ENCODE measurements at places on chromosomes 7 and 10. TPM values are rescaled to one million over a fixed set of nuclear protein-coding genes. Genes with fewer than 3 reads are reported as not detected.
A peak's percentile ranks its signal among the peaks of the same experiment; 100 is the strongest.

OIT3 gene
- total RNA-seq, result 0.29 TPM

FAM25C gene
- total RNA-seq, result not detected

NAT16 gene
- not detected for total RNA-seq

KIF20B gene
- 1.6 TPM for total RNA-seq

- DNase-seq, result no peak
Measured at GRCh38 chr7:1562597-1563051, 6.6 kb upstream of the TMEM184A start.

DNA sequence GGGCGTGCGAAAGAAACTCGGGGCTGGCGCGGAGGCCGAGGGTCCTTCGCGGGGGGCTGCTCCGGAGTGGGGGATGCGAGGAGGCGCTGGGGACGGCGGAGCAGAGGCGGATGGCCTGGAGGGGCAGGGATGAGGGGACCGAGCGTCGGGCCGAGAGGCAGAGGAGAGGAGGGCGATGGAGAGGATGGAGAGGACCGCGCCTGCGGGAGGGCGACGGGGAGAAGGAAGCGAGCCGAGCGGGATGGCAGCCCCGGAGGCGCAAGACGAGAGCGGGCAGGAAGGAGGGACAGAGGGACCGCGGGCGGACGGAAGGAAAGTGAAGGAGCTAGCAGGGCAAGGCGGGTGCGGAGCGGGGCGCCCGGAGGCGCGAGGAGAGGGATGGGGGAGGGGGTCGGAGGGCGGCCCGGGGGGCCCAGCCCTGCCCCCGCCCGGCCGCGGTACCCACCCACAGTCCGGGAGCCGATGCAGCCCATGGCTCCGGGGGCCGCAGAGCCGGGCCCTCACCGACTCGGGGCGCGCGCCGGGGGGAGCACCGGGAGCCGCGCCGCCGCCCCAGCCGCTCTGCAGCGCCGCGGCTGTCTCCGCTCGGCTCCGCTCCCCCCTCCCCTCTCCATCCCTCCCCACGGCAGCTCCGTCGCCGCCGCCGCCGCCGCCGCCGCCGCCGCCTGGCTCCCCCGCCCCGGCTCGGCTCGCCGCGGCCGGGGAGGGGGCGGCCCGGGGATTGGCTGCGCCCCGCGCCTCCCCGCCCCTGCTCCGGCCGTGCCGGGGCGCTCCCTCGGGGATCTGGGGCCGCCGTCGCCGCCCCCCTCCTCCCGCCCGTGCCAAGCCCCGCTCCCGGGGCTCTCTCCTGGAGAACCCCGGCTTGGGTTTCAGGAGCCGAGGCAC, at the start of gene FAM131B:
FAM131B (minus strand) TSS at position 583 of the 885 bp plus-strand sequence; CDS start at position 473, 110 bp downstream.
- DNase-seq, result no peak

DNA sequence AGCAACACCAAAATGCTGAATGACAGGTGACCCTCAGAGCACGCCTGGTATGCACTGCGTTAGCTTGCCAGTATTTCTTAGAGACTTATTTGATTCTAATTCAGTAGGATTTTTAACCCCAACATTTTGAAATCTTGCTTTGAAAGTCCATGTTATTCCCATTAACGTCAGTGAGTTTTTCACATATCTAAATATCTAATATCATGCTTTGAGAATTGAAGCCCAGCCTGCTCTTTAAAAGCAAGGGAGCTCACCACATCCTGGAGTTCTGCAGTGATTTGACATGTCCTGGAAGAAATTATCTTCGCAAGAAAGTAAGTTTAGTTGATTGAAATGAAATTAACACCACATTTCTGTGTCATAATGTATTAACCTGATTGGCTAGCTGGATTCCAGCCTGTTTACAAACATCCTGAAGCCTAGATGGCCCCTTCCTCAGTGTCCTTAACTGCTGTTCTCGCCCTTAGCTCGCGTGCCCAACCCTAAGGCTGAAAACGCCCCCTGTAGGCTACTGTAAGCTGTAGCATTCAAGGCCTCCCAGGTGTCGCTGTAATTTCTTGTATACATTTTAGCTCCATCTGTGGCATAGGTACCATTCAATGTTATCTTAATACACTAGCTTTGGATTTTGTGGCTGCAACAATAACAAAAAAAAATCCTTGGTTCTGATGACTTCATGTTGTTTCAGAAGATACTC, 191.5 kb downstream of the MGMT start:
- DNase-seq, result no peak

GRCh38 chr7:47982610-47983009, 3.2 kb upstream of the HUS1 start:
- DNase-seq, result no peak

DNA sequence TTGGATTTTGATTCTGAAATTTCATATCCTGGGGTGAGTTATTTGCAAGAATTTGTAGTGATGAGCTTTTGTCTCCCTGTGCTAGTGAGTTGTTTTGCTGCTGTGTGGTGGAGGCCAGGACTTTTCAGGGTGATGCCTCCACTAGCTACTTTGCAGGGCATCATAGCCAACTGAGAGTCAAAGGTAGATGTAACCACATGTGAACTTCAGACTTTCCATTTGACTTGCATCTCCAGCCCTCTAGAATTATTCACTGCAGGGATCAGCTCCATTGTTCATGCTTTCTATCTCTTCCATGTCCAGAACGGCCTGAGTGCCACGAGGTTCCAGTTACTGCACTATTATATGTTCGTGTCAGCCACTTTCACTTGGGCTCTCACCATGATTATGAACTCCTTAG, 534.3 kb downstream of the GRM8 start:
- DNase-seq, result no peak

DNA sequence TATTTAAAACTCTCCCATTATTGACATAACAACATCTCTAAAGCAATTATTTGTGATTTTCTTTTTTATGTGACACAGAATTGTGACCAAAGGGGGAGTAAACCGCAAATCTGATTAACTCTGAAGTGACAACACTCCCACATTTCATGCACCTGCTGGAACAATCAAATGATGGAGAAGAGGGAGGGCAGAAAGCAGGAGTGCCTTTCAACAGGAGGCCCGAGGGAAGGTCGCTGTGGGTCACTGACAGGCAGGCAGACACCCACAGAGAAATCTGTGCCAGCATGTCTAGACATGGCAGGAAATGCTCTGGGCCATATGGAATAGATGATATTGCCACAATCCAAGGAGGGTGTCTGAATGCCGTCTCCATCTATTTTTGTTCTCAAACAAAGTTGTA, 247.3 kb downstream of the DOCK4 start:
- DNase-seq, result no peak

GRCh38 chr7:121447243-121447910, 51.3 kb upstream of the FAM3C start:
- DNase-seq, result peak; percentile 42

- DNase-seq, result no peak
Measured at GRCh38 chr10:118723466-118723865, 31.3 kb downstream of the CACUL1 start.

- no peak for DNase-seq
Measured at GRCh38 chr10:75283671-75284470, 48.1 kb upstream of the COMTD1 start.

DNA sequence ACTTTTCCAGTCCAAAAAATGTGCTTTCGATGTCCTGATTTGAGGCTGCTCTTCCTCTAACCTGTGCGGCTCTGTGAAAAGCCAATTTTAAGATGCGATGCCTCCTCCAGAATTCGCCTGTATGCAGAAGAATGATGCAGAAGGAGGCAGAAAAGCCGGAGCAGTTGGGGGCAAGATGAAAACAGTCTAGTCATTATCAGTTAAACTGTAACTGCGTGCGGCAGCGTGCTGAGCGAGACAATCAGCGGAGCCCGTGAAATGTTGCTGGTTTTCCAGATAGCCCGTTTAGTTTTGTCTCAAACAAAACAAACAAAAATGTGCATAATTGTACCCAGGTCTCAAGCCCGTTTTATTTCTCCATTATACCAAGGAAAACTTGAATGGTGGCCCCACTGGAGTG, 137.0 kb upstream of the FGFR2 start:
- no peak for DNase-seq

Data from left cardiac atrium (tissue), 4 donors.